ENCODE measurements at places on chromosomes 5 and 9.

DNA sequence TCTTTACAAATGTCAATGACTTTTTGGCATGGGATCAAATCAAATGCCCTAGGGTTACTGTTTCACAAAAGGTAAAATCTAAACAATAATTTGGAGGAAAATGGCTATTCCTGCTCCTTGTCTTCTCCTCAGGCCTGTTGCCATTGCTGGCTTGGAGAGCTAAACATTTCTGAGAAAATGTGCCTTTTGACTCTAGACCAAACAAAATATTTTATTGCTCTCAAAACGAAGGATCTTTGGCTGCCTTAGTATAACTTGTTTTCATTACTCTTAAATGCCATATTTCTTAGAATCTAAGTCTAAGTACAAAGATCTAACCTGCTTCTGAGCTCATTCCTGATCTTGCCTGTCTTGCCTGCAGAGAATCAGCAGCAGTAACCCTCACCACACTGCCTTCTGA is 116.6 kb downstream of the MUSK start:
- no peak for DNase-seq
- H3K36me3 ChIP-seq = no peaks in the 10 kb centered on the region
- no peak overlapping the region for H3K4me3 ChIP-seq
- H3K27ac ChIP-seq = no peak overlapping the region
- H3K4me1 ChIP-seq = no peaks in the 10 kb centered on the region

GRCh38 chr9:122498883-122499288 is 11.7 kb upstream of the OR1J2 start:
- H3K4me3 ChIP-seq = no peak overlapping the region
- no peaks in the 10 kb centered on the region for H3K27me3 ChIP-seq
- H3K27ac ChIP-seq = no peak overlapping the region

GRCh38 chr9:90803860-90804593 is 2.4 kb downstream of the SYK start:
- H3K36me3 ChIP-seq = no peaks in the 10 kb centered on the region
- peaks cover 14% of the 10 kb centered on the region for H3K27me3 ChIP-seq
- DNase-seq = no peak

DNA sequence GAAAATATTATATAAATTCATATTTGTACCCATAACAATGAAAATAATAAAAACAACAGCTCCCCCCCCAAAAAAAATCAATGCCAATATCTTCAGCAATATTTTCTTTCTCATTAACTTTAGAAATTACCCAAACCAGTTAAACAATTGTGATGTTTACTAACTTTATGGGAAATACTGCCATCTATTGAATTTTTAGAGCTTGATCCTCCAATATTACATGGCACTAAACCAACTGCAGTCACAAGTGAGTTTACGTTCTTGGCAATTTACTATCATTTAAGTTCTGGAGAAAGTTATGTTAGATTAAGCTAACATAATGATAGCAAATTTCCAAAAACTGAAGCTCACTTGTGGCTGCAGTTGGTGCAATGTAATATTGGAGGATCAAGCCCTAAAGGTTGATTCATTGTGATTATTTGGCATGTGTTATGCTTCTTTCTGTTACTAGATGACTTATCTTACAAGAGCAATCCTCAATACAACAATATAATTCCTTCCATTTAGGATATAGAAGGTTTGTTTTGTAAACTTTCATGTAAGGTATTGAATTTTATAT is 379.5 kb downstream of the CDH18 start:
- H3K4me3 ChIP-seq = no peak overlapping the region
- no peaks in the 10 kb centered on the region for H3K36me3 ChIP-seq
- DNase-seq = no peak
- no peaks in the 10 kb centered on the region for H3K27me3 ChIP-seq

DNA sequence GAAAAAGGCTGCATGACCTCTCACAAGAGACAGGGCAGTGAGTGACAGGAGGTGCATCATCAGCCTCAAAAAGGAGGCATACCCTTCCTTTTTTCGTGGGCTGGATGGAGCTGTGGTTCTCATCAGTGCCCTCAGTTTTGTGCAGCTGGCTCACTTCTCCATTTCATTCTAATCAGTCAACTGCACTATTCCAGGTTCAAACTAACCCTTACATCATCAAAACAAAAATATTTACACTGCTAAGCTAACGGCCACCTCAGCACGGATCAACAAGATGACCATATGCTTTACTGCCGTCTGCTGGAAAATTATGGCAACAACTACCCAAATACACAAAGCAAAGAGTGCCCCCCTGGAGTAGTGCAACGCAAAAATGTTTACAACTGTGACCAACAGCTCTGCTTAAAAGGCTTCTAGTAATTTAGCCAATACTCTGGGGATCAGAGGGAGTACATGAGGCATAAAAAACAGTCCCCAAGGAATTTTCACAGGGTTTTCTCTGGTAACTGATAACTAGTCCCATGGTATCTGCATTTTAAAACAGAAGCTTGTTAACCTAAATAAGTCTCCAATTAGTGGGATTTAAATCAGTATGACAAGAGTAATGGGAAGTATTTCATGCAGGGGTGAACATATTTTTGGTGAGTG is 10.8 kb downstream of the KCNV2 start:
- H3K36me3 ChIP-seq = no peaks in the 10 kb centered on the region
- no peak overlapping the region for H3K27ac ChIP-seq
- no peak overlapping the region for H3K4me3 ChIP-seq
- H3K27me3 ChIP-seq = no peaks in the 10 kb centered on the region
- DNase-seq = no peak

DNA sequence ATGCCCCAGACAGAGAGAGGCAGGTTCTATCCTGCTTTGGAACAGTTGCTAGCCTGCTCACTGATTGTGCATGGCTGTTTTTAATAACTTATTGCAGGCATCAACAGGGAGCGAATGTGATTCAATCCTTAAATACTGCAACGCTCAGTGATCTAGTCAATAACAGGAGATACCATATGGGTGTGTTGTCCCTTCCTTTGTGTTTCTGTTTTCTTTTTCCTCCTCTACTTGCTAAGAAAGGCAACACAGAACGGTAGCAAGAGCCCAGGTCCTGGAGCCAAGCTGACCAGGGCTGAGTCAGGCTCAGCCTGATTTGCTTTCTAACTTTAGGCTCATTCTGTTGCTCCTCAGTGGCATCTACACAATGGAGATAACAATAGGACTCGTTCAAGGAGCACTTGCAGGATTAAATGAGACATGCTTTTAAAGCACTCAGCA is 98.6 kb upstream of the EQTN start:
- no peaks in the 10 kb centered on the region for H3K36me3 ChIP-seq
- no peaks in the 10 kb centered on the region for H3K27me3 ChIP-seq
- no peak overlapping the region for H3K4me3 ChIP-seq

- no peaks in the 10 kb centered on the region for H3K4me1 ChIP-seq
- no peak for DNase-seq
- no peaks in the 10 kb centered on the region for H3K36me3 ChIP-seq
- no peak overlapping the region for H3K4me3 ChIP-seq
- H3K27ac ChIP-seq = no peak overlapping the region
- no peaks in the 10 kb centered on the region for H3K27me3 ChIP-seq
Observed at GRCh38 chr9:132888151-132888550, 9.5 kb downstream of the SPACA9 start.

DNA sequence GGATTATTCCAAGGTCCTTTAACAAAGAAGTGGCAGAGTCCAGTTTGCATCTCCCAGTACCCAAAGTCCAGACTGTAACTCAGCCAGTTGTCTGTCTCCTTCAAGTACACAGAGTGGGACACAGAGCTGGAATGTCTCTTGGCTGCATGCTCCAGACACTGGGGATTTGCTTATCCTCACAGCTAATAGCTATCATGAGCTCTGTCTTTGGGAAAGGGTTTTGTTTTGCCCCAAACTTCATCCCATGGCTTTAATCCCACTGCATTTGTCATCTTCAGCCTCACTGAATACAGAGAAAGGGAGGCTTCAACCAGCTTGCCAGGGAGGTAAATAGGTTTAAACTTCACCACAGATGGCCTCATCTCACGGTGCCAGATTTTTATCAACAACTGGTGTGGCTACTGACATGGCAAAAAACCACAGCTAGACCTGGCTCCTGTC is 412.2 kb upstream of the SLC24A2 start:
- no peak overlapping the region for H3K4me3 ChIP-seq
- peaks cover 10% of the 10 kb centered on the region for H3K4me1 ChIP-seq
- DNase-seq = no peak
- no peaks in the 10 kb centered on the region for H3K36me3 ChIP-seq

DNA sequence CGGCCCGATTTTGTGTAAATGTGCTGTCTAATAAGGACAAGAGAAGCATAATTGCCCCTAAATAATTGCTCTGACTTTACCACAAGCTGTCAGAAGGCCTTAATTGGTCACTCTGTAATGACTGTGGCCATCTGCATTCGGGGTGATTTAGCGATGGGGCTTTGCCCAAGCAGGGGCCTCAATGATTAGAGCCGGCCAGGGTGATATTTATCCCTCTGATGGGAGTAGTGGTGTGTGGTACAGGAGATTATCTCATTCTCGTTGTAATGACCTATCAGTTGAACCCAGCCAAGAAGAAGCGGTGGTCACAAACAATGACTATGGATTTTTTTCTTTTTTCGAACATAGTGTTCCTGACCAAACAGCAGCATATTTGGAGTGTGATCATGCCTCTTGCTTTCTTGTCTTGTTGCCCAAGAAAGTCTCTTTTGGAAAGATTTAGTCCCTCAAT is 72.0 kb upstream of the SAP30L start:
- DNase-seq = no peak
- no peaks in the 10 kb centered on the region for H3K27me3 ChIP-seq
- no peak overlapping the region for H3K27ac ChIP-seq
- no peak overlapping the region for H3K4me3 ChIP-seq

DNA sequence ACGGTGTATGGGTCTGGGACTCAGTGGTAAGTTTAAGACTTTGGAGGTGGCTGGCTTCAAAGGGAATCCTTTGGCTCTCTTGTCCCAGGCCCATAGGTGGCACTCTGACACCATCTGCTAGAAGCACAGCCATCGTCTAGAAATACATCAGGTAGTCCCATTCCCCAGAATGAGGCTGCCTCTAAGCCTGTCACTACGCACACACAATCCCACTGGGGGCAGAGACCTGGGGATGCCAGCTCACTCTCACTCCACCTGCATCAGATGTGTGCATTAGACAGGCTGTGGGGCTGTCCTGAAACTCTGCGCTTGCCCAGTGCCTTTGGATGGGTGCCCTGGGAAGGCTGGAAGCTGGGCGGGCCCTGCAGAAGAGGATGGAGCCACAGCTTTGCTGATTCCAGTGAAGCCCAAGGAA is 127.5 kb upstream of the PANK3 start:
- no peak overlapping the region for H3K4me3 ChIP-seq
- H3K27me3 ChIP-seq = no peaks in the 10 kb centered on the region
- peak; percentile 58 for DNase-seq

GRCh38 chr5:80149161-80149609 is 106.7 kb downstream of the SERINC5 start:
- peaks cover 3% of the 10 kb centered on the region for H3K4me1 ChIP-seq
- no peaks in the 10 kb centered on the region for H3K27me3 ChIP-seq
- H3K36me3 ChIP-seq = peaks cover 68% of the 10 kb centered on the region

DNA sequence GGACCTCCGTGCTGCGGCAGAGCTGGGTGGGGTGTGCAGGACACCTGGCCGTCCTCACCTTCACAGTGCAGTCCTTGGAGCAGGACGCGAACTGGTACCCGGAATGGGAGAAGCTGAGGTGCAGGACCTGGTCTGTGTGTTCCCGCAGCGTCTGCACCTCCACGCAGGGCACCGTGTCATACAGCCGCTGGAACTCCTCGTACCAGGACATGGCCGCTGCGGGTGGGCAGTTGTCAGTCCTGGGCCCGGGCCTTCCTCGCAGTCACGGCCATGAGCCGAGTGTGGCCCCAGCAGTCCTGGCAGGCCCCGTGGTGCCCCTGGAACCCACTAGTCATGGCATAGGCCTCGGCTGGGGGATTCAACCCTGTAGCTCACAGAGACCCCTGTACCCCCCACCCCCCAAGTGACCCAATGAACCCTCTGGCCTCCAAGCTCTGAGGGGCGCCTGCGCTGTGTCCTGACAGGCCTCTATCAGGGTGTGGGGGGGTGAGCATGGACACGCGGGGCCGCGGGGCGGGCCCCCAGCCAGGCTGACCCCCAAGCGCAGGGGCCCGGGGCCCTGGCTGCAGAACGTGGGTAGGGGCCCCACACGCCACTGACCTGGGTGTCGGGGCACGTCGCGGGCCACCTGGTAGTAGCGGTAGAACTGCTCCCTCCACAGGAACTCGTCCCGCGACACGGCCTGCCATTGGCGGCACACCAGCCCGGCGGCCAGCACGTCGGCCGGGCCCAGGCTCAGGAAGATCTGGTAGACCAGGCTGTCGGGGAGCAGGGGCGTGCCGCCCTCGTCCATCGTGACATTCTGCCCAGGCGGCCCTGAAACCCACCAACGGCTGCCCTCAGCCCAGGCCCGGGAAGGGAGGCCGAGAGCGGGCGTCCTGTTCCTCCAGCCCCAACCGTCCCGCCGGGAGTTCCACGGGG is 987 bp downstream of the FBXW5 start:
- H3K4me1 ChIP-seq = peaks cover 12% of the 10 kb centered on the region
- peaks cover 16% of the 10 kb centered on the region for H3K36me3 ChIP-seq
- H3K27ac ChIP-seq = no peak overlapping the region
- peak overlapping the region; percentile 74 for H3K4me3 ChIP-seq
- peak; percentile 71 for DNase-seq

- 0 out of 2 replicates have a peak, but pooled peaks cover 3% of the 10 kb centered on the region for H3K4me1 ChIP-seq
- DNase-seq = no peak
- H3K36me3 ChIP-seq = no peaks in the 10 kb centered on the region
- no peaks in the 10 kb centered on the region for H3K27me3 ChIP-seq
Observed at GRCh38 chr5:169431386-169431785, 130.4 kb upstream of the SLIT3 start.

DNA sequence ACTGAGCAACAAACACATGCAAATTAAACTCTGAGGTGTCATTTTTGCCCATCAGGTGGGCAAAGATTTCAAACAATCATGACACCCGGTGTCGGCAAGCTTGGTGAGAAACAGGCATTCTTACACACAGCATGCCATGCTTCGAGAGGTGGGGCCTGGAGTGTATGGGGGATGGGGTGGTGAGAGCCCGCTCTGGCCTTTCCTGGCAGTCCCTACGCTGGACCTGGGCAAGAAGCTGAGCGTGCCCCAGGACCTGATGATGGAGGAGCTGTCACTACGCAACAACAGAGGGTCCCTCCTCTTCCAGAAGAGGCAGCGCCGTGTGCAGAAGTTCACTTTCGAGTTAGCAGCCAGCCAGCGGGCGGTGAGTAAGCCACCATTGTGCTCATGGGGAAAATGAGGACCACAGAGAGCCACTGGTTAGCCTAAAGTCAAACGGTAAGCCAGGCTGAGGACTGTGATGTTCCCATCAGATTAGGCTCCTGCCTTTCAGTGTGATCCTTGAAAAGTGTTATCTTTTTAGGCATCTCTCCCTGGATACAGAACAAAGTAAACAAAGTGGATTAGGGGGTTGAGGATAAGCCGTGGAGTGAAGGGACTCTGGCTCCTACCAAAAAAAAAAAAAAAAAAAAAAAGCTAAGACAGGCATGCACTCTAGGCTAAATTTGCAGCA is 9.4 kb downstream of the MYOZ3 start:
- H3K4me3 ChIP-seq = peak overlapping the region; percentile 16
- no peak for DNase-seq
- no peaks in the 10 kb centered on the region for H3K27me3 ChIP-seq
- peaks cover 6% of the 10 kb centered on the region for H3K4me1 ChIP-seq
